ENCODE measurements at places on chromosomes 4 and X.

- no peak for DNase-seq
Measured at GRCh38 chr4:138643827-138644226, 371.8 kb upstream of the NOCT start.

- no peak for DNase-seq
Measured at GRCh38 chr4:68469482-68469881, 22.2 kb downstream of the TMPRSS11E start.

DNA sequence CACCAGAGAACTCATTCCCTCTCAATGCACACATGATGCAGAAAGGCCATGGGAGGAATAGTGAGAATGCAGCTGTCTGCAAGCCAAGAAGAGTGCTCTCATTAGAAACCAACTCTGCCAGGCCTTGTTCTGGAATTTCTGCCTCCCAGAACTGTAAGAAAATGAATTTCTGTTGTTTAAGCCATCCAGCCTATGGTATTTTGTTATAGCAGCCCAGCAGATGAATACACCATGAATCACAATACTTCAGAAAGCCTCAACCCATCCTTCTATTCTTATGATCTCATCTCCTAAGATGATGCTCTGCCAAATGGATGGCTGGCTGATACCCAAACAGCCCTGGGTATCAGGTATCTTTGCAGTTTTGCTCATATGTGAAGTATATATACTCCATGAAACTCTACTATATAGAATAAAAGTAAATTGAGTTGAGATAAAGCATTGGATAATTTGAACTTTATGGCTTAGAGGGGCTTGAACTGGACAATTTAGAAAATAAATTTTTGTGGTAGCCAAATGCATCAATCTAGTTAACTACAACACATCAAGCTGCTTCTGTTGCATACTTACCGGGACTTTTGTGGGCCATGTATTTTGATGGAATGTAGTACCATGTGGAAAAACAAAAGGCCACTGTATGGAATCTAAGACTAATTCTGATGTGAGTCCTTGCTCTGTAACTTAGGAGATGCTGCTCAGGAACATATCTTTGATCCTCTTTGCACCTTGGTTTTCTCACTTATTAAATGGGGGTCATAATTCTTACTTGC lies 245.9 kb downstream of the HS3ST1 start:
- no peak for DNase-seq

GRCh38 chr4:67092351-67092750 lies 453.0 kb downstream of the CENPC start:
- DNase-seq = no peak

DNA sequence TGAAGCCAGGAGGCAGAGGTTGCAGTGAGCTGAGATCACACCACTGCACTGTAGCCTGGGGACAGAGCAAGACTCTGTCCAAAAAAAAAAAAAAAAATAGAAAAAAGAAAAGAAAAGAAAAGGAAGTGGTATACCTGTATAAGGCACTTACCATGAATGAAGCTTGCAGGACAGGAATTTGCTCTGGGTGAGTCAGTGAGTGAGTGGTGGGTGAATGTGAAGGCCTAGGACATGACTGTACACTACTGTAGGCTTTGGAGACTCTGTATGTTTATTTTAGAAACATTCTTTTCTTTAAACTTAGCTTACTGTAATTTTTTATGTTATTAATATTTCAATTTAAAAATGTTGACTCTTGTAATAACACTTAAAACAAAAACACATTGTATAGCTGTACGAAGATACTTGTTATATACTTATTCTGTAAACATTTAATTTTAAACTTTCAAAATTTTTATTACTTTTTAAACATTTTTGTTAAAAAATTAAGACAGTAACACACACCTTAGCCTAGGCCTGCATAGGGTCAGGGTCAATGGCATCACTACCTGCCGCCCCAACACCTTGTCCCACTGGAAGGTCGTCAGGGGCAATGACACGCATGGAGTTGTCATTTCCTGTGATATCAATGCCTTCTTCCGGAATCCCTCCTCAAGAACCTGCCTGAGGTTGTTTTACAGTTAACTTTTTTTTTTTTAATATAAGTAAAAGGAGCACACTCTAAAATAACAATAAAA lies 78.7 kb downstream of the CLNK start:
- DNase-seq = no peak

DNA sequence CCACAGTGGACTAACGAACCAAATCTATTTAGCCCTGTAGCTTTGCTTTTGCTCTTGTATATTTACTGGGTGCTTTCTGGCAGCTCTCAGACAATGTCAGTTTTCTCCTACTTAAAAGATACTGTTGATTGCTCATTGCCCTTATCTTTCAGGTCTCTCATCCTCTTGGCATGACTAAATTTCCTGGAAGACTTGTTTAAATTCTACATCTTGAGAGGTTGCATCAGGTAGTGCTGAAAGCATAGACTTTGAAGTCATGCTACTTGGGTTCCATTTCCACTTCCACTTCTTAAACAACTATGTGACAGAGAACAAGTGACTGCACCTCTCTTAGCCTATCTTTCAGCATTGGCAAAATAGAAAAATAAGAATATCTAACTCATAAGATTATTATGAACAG lies 8.4 kb downstream of the TDO2 start:
- DNase-seq = no peak

DNA sequence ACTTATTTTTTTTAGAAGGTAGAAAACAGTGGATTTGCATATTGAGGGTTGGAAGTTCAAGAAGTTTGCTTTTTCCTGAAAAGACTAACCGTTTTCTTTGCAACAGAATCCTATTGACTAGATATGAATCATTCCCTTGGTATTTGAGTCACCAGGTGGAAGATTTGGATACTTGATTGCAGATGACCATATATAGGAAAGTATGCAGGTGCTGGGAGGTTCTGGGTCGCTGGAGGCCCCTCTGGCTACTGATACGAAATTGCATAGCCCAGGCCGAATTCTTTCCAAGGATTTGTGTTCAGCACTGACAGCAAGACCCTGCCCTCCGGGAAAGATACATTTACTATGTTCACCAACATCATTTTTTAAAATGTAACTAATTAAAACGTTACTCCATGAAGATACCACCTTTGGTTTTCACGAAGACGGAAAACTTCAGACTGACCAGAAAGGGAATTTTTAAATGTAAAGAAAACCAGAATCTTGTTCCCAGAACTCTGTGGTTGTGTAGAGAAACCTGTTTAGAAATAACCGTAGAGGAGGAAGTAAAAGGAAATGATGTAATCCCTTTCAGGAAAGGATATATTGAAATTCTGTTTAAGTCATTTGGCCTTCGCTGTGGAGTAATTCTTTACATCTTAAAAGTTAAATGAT lies 946 bp downstream of the ANXA3 start:
- peak; percentile 21 for DNase-seq

DNA sequence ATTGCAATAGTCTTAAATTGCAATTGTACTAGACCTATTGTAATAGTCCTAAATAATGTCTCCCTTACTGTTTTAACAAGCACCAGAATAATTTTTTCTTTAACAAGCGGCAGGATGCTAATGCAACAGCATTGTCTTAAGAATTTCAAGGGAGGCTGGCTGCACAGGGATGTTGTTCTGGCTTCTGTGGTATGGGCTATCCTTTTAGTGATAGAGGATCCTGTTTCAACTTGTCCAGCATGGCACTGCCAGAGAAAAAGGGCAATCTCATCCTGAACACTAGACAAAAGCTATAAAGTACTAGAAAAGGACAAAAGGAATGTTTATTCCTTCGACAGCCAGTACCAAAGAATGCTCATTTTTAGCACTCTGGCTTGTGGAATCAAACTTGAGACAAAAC lies 405.5 kb upstream of the ACTRT1 start:
- DNase-seq = no peak

DNA sequence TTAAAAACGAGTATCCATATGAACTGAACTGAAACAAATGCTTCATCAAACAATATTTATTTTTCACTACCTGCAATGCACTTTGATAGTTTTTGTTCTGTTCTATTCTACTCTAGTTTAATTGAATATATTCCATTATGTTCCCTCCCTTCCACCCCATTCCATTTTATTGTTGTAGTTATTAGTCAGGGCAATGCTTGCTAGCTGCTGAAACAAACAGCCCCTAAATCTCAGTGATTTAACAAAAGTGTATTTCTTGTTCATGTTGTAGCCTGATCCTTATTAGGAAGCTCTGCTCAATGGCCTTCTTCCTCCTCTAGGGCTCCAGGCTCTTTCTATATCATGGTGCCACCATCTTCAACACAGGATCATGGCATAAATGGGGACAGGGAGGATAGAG lies 122.3 kb upstream of the RAI2 start:
- no peak for DNase-seq

DNA sequence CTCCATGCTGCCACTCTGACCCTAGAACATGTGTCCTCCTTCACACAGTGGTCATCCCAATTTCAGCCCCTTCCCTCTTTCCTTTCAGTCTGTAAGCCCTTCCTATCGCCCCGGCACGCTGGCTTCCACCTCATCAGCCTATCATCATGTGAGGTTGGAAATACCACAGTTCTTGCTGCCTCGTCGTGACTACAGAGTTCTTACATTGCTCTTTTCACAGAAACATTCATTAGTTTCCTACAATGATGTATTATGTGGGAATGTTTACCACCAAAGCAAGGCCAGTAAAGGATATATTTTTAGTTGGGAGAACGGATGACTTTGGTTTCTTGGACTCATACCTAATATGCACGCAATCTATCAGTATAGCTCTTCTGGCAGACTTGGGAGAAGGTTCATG lies 169.5 kb upstream of the BOD1L1 start:
- DNase-seq = no peak

DNA sequence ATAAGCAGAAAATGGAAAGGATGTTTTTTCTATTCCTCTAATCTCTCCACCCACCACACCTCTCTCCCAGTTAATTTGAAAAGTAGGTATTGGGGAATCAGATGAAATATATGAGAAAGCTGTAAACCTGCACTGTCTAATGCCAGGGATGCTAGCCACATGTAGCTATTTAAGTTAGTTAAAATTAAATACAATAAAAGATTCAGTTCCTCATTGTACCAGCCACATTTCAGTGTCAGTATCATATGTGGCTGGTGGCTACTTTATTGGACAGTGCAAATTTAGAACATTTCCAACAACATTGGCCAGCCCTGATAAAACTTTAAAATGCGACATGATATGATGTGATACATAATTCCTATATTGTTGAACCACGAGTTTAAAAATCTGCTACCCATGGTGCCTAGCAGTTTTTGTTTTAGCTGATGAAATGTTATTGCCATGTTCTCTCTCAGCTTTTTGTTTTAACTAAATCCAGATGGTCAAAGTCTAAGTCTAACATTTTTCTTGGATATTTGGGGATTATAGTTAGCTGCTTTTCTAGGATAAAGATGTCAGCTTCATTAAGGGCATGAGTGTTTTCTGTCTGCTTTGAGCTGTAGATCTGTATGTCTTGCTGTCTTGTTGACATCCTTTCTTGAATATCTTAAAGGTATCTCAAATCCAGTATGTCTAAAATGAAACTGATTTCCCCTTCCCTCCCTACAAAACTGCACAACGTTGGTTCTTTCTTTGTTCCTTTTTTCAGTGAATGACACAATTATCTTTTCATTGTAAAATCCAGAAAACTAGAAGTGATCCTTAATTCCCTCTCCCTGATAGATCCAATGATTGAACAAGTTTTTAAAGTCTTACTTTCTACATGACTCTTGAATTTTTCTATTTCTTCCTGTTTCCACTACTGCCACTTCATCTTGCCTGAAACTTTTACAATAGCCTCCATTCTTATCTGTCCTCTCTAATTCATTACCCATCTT lies 6.2 kb downstream of the ARFIP1 start:
- no peak for DNase-seq

DNA sequence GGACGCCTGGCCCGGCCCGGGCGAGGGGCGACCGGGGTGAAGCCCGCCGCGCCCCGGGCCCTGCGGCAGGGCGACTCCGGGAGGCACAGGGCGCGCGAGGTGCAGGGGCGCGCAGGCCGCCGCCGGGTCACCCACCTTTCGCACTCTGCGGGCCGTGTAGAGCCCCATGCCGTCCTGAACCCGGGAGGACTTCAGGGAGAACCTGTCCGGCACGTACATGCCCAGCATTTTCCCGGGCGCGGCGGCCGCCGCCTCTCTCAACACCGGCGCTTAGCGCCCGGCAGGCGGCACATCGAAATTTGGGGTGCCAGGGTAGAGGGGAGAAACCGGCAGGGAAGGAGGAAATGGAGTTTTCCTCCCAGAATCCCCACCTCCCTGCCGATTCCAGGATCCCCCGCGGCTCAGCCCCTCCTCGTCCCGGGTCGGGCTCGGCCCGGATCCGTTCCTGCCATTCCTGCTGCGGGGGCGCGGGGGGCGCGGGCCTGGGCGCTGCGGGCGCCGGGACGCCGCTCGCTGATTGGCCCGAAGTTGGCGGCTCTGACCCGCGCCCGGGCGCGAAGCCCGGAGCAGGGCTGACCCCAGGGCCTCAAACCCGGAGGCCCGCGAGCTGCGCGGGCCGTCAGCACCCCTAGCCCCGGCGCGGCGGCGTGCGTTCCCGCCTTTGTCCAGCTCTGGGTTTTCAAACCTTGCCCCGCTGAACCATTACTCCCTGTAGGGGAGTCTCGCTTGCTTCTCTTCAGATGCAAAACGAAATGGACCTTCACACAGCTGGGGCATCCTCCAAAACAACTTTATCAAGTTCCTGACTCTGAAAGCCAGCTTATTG lies at the start of gene PRDM5:
PRDM5 (minus strand) TSS at position 346 of the 826 bp plus-strand sequence; CDS start at position 228, 118 bp downstream.
- no peak for DNase-seq

DNA sequence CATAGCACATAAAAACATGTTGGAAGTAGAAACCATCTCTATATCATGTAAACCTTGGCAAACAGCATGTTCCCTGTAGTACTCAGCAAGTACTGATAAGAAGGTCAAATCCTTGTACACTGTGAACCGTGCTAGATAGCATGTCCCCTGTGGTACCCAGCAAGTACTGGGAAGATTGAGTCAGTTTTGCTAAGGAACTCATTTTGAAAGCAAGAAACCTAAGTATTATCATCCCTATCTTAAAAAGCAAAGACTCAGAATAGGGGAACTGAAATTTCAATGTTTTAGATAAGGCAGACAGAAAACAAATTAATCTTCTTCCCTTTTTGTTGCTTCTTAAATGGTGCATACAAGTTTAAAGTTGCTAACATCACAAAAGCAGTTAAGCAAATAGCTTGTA lies 180.2 kb downstream of the RBM46 start:
- DNase-seq = no peak

DNA sequence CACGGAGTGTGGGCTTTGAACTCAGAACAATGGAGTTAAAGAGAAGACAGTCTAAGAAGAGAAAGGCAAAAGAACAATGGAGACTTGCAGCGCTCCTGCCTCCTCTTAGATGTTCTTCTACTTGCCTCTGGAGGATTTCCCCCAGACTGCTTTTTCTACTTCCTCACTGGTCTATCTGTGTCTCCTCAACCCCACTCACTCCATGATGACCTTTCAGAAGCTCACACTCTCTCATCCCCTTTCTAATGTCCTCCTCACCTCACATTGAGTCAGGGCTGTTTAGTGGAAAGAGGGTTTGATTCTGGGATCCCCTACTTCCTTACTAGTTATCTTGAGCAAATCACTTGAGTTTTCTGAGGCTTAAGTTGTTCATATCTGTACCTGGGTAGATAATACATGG lies 12.2 kb upstream of the HERC6 start:
- DNase-seq = no peak

DNA sequence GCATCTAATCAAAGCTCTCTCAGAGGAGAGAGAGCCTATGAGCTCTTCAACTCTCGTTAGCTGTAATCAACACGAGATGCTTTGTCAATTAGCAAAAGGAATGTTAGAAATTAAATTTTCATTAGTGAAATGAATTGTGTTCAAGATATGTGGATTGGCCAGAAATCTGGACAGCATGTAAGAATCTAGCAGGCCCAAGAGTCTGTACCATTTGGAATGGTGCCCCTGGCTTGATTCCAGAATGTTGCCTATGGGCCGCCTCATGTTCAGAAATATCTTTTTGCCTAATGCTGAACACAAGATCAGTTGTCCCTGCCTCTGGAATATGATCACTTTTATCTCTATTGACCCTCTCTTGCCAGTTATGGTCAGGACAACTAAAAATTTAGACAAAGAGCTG lies 88.2 kb downstream of the RBM46 start:
- DNase-seq = no peak

All from KBM-7 (cell line).